Skeletal muscle tissue (tissue), 5 donors: ENCODE measurements at places on chromosomes 4 and X. TPM values are rescaled to one million over a fixed set of nuclear protein-coding genes. Genes with fewer than 3 reads are reported as not detected.

GAGE13 gene
- total RNA-seq = not detected

AWAT2 gene
- not detected for total RNA-seq

IL3RA gene
- total RNA-seq = 6.3 TPM

TMPRSS11A gene
- not detected for total RNA-seq

PRDM5 gene
- total RNA-seq = 61.1 TPM

USP51 gene
- 1.6 TPM for total RNA-seq

FRYL gene
- total RNA-seq = 66.3 TPM

TMSB15A gene
- 6.3 TPM for total RNA-seq

ACOX3 gene
- 21.9 TPM for total RNA-seq

HSFX2 gene
- total RNA-seq = 0.52 TPM

MFAP3L gene
- 1.6 TPM for total RNA-seq

SMIM10L2A gene
- 1.6 TPM for total RNA-seq

PLRG1 gene
- total RNA-seq = 39.7 TPM

ADH1A gene
- 0.52 TPM for total RNA-seq

TRMT10A gene
- 5.7 TPM for total RNA-seq

MORF4L2 gene
- 219 TPM for total RNA-seq

NKX6-1 gene
- not detected for total RNA-seq

P2RY4 gene
- total RNA-seq = not detected

STPG2 gene
- total RNA-seq = 0.52 TPM

FGF13 gene
- total RNA-seq = 48.5 TPM

SPANXA2 gene
- not detected for total RNA-seq

RBMX2 gene
- total RNA-seq = 23.0 TPM

OTC gene
- total RNA-seq = not detected

CT45A2 gene
- total RNA-seq = 0.52 TPM

PDK3 gene
- 7.8 TPM for total RNA-seq

C4orf50 gene
- total RNA-seq = not detected

VEGFC gene
- total RNA-seq = 6.8 TPM

CABS1 gene
- not detected for total RNA-seq

ENOX2 gene
- total RNA-seq = 11.5 TPM

GAGE1 gene
- not detected for total RNA-seq

GASK1B gene
- total RNA-seq = 24.5 TPM

IL1RAPL1 gene
- 3.7 TPM for total RNA-seq

NAA15 gene
- total RNA-seq = 18.8 TPM

IL1RAPL2 gene
- 1.0 TPM for total RNA-seq

NAP1L3 gene
- total RNA-seq = 7.3 TPM
